Activated CD8-positive, alpha-beta memory T cell treated with anti-CD3 and anti-CD28 coated beads for 1 hour (primary cell): ENCODE measurements at places on chromosomes 12 and 14.

DNA sequence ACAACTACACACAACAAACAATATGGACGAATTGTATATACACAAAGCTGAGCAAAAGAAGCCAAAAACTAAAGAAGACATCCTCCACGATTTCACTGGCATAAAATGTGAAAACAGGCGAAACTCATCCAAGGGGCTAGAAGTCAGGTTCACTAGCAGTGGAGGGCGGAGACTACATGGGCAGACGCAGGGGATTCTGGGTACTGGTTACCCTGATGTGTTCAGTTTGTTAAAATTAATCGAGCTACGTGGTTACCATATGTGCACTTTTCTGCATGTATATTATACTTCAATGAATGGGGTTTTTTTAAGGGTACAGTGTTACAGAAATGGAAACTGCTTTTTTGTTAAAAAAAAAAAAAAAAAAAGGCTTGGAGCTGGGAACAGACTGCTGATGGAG is 12.3 kb downstream of the KDM2B start:
- DNase-seq, result no peak

GRCh38 chr12:79006306-79006705 is 141.7 kb downstream of the SYT1 start:
- DNase-seq, result no peak

DNA sequence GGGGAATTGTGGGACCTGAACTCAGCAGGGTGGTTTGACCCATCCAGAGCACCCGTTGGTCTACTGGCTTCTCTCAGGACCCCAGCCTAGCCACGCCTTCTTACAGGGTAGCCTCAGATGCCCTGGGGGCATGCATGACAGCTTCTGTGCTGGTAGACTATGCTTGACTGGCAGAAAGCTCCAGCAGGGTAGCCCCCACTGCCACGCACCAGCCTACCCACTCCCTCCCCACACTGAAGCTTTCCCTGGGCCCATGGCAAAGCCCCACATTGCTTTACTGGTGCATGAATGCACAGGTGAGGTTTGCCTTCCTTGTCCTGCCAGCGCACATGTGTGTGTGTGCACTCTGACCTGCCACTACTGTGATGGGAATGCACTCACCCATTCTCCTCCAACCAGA is 772.2 kb downstream of the LRFN5 start:
- no peak for DNase-seq

DNA sequence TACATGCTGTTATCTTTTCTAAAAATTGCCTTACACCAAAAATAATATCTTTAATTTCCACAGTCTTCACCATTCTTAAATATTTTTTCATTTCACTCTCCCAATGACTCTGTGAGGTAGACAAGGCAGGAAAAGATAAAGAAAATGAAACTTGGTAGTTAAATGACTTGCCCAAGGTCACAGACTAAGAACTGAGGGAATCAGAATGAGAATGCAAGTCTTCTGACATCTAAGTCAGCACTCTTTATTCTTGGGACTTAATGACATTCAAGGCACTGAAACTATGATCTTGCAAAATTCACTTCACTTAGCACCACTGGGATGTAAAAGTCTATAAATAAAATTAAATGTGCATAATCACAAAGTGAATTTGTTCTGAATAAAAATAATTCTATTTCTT is 104.5 kb downstream of the SLC2A13 start:
- DNase-seq, result no peak

GRCh38 chr14:100711493-100711892 is 15.2 kb upstream of the DLK1 start:
- no peak for DNase-seq

GRCh38 chr14:62956413-62956812 is 88.8 kb downstream of the KCNH5 start:
- no peak for DNase-seq

GRCh38 chr14:24673534-24674203 is 39.7 kb upstream of the GZMB start:
- DNase-seq, result peak; percentile 40

DNA sequence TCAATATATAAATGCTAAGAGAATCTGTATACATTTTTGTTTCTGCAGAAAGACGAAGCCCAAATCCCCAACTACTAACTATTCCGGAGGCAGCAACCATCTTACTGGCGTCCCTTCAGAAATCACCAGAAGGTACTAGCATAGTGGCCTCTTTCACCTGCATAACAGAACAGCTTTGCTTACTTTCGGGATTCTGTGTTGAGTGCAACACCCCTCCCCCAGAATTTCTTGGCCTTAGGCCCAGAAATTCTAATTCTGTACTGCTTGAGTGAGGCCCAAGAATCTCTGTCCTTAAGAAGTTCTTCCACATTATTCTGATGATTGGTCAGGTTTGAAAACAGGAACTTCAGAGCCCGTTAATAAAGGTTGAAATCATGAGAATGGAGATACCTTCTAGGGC is 2.9 kb downstream of the SPX start:
- DNase-seq, result no peak

DNA sequence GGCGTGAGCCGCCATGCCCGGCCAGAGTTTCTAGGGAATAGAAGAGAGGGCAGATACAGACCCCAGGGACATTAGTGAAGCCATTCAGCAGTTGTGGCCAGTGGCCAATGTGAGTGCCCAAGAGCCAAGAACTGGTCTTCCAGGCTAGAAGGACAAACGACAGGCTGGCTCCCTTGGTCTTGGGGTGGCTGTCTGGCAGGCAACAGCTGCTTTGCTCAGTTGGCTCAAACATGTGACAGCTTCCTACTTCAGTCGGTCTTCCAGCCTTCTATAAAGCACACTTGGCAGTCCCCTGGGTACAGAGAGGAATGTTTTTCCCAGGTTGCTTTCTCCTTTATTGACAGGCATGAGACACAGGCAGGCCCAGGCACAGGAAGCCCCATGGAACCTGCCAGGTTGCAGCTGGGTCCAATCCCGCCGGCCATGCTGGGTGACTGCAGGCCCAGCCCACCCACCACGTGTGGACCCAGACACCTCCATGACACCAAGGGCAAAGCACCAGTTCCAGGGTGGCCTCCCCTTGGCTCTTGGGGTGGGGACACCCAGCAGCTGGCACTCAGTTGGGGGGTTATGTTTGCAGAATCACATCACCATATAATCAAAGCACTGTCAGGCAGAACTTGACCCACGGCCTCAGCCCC is 15.4 kb downstream of the CHGA start:
- DNase-seq, result no peak

GRCh38 chr14:40623643-40624042 is 983.0 kb upstream of the LRFN5 start:
- DNase-seq, result no peak

GRCh38 chr12:30630076-30630978 is 65.3 kb downstream of the IPO8 start:
- DNase-seq, result no peak

GRCh38 chr12:12616512-12617310 is 5.0 kb downstream of the CREBL2 start:
- DNase-seq, result no peak

DNA sequence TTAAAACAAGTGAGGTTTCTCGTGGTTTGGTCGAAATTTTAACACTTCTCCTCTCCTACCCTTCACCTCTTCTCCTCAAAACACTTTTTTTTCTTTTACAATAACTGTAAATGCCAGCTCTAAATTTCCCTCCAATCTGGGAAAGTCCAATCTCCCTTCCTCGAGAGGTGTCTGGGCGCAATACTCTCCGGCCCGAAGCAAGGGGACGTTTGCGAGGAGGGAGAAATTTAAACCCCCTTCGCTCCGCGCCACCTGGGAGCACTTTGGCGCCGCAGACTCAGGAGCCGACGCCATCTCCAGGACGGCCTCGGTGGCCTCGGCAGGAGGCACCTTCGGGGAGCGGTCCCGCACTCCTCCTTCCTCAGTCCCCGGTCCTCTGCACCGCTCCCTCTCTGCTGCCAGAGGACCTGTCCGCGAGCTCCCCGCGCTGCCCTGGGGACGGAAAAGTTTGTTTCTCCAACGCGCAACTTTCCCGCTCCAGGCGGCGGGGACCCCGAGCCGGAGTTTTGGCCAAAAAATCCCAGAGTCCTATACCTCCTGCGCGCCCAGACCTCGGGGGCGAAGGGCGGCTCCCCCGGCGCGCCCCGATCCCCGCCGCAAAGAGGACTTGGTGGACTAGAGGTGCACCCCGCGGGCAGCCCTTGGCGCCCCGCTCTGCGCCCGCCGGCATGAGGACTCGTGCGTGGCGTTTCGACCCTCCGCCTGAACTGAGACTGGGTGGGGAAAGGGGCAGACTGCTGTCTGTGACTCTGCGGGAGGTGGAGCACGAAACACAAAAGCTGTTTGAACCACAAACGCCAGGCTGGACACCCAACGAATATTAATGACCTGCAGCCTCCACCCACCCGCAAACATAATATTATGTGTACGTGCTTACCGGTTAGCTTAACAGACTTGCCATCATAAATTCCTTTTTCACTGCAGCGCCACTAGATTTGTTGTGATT is 95.2 kb upstream of the HMGA2 start:
- DNase-seq, result no peak

GRCh38 chr14:24483604-24484252 is 24.3 kb downstream of the CMA1 start:
- no peak for DNase-seq

DNA sequence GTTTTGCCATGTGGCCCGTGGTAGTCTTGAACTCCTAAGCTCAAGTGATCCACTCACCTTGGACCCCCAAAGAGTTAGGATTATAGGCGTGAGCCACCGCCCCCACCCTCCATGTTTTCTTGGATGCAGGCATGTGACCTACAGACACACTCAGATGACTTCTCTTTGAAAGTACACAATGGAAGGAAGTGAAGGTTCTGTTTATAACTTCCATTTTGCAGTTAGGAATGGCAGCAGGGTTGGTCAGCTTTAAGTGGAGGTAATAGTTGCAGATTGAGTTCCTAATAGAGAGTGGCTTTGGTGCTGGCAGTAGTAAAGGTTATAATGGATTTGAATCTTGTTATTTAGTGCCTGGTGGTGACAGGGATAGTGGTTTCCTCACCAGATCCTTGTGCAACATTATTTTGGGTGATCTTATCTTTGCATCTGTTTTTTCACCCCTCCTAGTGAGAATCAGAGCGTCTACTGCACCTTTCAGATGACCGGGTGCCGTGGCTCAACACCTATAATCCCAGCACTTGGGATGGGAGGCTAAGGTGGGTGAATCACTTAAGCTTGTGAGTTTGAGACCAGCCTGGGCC is 15.3 kb downstream of the LARP4 start:
- no peak for DNase-seq

DNA sequence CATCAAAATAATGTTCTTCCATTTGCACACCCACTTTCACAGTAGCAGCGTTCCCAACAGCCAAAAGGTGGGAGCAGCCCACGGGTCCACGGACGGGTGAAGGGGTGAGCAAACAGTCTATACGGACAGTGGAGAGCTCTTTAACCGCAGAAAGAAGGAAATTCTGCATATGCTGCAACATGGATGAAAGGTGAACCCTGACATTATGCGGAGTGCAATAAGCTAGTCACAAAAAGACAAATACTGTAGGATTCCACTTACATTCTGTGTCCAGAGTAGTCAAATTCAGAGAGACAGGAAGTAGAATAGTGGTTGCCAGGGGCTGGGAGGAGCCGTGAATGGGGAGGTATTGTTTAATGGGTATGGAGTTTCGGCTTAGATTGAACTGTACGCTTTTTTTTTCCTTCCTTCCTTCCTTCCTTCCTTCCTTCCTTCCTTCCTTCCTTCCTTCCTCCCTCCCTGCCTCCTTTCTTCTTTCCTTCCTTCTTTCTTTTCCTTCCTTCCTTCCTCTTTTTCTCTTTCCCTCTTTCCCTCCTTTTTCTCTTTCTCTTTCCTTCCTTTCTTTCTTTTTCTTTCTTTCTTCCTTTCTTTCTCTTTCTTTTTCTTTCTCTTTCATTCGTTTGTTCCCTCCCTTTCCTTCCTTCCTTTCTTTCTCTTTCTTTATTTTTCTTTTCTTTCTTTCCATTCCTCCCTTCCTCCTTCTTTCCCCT is 15.8 kb upstream of the ANKRD9 start:
- no peak for DNase-seq

GRCh38 chr14:79665556-79665955 is 545.7 kb downstream of the DIO2 start:
- no peak for DNase-seq

DNA sequence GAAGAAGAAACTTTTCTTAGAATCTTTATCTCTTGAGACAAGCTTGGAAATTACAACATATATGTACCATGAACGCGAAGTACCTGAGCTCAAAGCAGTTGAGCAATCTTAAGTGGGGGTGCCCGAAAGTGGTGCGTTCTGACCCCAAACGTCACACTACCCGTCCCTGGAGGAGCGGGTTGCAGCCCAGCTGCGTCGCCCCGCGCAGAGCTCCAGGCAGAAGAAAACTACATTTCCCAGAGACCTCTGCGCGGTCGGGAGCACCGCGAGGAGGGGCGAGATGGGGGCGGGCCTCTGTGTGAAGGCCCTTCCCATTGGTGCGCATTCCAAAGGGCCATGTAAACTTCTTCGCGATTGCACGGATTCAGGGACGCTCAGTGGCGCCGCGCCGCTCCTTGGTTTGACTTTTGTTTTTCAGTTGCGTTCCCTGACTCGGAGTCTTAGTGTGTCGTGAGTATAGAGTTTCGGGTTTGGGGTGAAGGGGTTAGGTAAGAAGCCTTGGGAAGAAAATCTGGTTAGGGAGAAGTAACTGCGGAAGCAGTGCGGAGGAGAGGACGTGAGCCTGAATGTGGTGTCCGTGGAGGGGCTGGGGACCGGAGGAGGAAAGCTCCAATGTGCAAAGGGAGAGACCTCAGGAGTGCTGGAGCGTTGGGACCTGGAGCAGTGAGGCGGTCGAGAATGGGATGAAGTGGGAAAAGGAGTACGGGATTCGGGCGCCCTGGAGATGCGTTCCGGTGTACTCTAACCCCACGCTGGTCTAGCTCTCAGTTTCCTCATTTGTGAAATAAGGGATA is at the start of gene CCDC77:
TSS of gene CCDC77 (plus strand) at position 410 of the 794 bp plus-strand sequence. CDS start 7,740 bp downstream, outside the sequence.
- DNase-seq, result peak; percentile 73

DNA sequence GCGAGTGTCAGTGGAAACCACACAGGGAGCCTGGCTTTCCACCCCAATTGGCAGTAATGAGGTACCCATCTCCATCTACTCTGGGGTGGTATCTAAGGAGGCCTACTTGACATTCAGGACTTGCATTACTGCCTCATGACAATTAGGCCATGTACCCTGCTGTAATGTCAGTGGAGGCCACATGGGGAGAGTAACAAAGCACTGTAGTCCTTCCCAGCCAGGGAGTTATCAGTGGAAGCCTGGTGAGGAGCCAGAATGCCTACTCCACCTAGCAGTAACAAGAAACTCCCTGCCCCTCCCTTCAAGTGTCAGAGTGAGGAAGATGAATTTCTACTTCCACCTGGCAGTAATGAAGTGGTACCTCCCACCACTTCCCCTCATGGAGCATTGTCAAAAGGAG is 12.5 kb downstream of the TIMM9 start:
- no peak for DNase-seq
